ENCODE measurements at places on chromosomes 3 and 15.

DNA sequence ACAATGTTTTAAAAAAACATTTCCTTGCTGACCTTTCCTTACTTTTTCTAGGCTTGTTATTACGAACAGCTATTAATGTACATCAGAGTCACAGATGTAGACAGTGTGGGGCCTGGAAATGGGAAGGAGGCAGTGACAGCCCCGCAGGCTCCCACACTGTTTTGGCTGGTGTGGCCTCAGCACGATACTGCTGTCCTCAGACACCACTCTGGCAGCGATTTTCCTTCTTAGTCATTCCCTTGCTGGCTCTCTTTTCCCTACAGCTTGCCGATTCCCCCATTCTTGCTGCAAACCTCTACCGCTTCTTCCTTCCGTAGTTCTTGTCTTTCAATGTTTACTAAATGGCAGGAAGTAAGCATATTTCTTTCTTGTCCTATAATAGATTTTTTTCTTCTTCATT is 113.1 kb downstream of the ABI3BP start:
- no peak for DNase-seq

- no peak for DNase-seq
Observed at GRCh38 chr3:130606336-130606735, 89.4 kb downstream of the COL6A6 start.

DNA sequence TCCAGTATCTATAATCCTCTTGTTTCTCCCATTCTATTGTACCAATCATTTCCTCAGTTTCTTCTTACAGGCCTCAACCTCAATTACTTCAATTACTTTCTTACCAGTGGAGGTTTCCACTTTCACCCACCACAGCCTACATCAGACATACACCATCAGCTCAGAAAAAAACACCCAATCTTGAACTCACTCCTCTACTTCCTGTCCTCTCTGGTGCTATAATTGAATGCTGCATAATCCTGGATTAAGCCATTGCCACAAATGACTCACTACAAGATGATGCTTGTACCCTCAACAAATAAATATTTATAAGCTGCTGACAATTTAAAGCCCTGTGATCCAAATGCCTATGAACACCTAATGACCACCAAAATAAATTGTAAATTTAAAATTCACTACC is 18.5 kb downstream of the RYK start:
- DNase-seq = no peak

DNA sequence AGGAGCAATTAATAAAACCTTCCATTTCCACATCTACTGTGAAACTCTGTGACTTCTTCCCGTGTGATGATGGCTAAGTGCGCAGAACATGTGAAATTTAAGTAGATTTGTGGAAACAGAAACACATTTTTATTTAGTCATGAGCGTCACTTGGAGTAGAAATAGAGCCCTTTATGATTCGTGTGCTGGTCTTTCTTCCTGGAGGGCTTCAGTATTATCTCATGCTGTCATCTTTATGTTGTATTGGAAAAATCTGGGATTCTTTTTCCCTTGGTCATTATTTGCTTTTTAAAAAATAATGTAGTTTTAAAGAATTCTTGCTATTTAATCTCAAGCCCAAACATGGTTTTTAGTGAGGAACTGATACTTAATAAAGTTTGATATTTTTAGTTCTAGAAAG is 284.0 kb upstream of the CTDSPL start:
- no peak for DNase-seq

DNA sequence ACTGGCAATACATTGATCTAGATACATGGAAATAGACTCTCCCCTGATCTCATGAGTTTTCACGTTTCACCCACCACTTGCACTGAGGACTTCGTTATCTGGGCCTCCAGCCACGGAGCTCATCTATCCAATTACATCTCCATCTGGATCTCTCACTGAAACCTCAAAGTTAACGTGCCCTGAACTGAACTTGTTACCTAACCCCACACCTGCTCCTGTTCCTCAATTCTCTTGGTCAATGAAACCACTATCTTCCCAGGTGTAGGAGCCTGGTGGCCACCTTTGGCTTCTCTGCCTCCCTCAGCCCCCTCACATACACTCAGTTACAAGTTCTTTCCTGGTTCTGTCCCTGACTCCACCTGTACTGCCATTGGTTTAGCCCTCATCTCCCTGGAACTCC is 9.7 kb downstream of the DGKG start:
- no peak for DNase-seq

DNA sequence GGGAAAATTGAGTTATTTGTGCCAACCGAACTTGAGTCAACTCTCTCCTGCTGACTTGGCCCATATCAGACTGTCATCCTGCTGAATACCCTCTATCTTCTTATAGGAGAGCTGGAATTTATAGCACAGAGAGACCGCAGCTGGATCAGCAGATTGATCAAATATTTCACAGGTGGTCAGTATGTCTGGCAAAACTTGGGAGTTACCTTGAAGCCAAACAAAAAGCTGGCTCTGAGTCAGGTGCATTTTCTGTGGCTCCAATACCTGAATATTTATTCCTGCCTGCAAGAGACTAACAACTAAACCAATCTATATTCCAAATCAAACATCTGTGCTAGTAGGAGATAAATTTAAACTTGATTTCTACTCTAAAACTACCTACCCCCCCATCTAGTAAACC is 752.1 kb upstream of the ALCAM start:
- DNase-seq = no peak
